Stimulated activated CD4-positive, alpha-beta T cell treated with anti-CD3 and anti-CD28 coated beads, Interleukin-2, amount 100 ng/mL, for 4 hours (primary cell): ENCODE measurements at places on chromosomes 12 and 14.

GRCh38 chr14:32601906-32602305 lies 272.8 kb downstream of the AKAP6 start:
- no peak for DNase-seq

DNA sequence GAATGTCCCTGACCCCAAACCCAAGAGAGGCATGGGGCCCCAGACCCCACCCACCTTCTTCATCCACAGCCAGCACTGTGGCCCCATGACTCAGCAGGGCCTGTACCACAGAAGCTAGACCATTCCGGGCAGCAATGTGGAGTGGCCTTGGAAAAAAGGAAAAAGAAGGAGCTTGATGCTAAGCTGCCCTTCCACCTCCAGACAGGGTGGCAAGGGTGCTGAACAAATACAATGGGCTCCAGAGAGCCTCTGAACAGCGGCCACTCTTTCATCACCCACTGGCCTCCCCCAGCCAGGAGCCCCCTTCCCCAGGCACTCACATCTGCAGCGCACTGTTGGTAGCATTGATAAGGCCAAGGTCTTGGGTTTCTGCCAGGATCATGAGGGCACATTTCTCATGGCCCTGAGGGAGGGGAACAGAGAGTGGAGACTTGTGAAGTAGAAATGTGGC lies 13.9 kb downstream of the SLC39A5 start:
- DNase-seq, result no peak

DNA sequence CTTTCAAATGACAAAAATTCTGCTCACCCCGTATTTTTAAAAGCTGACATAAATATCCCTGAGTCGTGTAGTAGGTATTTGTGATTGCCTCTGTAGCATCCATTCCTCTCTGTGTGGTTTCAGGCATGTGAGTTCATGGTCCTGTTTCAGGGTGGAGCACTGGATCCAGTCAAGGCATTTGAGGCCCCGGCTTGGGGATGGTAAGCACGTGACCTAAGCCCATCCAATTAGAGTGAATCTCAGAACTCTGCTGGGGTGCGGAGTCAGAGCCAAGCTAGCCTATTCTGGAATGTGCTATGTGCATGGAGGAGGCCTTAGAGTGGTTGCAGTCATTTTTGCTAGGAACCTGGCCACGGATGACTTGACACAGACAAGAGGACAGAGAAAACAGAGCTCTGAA lies 4.3 kb upstream of the CSRP2 start:
- no peak for DNase-seq

DNA sequence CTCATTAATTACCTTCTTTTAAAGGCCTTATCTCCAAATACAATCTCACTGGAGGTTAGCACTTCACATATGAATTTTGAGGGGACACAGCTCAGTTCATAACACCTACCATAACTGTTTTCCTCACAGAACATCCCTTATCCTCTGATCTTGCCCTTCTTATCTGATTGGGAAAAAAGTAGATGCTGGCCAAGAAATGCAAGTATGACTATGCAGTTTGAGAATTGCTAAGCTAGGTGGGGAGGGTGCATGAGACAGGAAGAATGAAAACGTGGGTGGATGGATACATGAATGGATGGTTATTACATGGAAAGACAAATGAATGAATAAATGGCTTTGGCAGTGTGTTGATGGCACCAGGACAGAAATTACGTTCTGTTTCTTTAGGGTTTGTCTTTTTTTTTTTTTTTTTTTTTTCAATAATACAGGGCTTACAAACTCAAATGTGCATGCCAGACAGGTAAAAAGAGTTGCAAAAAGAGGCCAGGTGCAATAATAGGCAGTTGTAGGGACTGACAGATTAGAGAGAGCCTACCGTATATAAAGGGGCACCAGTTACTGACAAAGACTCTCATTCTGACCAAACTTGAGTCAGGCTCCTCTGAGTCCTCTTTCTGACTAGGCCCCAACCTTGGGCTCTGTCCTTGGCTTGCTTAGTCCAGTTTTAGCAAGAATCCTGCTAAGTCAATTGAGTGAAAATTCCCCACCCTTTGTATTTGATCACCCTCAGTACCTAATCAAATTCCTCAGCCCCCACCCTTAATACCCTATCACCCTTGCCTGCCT lies 304.9 kb downstream of the ZFP36L1 start:
- DNase-seq, result no peak

GRCh38 chr14:91873471-91874415 lies 6.4 kb upstream of the TC2N start:
- peak; percentile 48 for DNase-seq

GRCh38 chr12:7108003-7108795 lies 815 bp downstream of the C1RL start:
- DNase-seq, result peak; percentile 41

DNA sequence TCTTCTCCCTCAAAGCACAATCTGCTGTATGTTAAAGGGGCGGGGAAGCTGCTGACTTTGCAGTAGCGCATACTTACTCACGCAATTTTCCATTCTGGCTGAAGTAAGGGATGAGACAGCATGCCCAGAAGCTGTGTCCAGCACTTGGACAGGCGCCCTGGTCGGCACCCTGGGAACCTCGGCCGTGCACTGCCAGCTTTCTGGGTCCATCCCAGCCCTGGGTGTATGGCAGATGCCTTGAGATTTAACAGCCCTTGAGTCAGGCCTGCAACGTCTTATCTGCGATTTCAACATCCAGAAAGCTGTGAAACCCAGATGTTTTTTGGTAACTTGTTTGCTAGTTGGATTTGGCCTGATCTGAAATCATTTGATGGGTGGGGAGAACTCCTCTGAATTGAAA lies 16.1 kb downstream of the EML1 start:
- no peak for DNase-seq

DNA sequence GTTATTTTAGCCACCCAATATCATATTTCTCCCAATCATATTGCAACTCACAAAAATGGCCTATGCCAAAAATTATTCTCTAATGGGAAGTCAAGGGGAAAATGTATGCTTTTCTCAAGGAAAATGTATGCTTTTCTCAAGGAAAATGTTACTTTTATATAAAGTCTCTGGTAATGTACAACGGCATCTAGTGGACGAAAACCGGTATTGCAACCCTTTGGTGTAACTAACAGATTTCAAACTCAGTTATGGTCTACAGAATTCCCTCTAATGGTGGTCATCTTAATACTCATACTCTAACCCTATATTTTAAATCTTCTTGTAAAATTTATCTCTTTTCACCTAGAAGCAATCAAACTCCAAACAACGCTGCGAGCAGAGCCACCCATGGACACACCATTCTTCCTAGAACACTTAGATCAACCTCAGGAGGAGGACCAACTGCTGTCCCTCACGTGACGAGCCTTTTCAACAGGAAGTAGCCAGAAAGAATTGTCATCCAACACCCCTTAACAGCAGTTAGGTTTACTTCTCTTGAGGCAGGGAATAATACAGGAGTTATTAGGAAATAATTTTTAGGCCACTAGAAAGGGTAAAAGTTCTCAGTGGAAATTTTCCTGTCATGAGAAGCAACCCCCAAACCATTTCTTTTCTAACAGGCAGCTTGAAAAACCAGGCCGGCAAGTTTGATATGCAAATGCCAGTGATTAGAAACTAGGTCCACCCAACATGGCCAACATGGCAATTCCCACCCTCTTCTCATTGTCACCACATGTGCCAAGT lies 20.1 kb downstream of the APOBEC1 start:
- no peak for DNase-seq

DNA sequence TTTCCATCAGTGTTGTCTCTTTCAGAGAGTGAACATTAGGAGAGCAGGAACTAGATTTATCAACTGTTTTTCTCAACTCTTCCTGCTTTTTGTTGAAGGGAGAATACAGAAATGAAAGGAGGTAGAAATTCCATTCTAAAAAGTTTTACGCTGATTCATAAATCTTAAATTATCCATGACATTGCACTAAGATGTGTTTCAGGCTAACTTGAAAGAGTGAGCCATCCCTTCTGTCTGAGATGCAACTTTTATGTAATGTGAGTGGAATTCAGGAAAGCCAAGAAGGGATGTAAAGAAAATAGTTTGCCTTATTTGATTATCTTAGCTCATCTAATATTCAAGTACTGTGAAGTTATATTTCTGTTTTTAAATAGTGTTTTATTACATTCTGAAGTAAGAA lies 349.5 kb upstream of the RGS6 start:
- no peak for DNase-seq

- no peak for DNase-seq
Observed at GRCh38 chr14:58428118-58428683, 682 bp downstream of the KIAA0586 start.

DNA sequence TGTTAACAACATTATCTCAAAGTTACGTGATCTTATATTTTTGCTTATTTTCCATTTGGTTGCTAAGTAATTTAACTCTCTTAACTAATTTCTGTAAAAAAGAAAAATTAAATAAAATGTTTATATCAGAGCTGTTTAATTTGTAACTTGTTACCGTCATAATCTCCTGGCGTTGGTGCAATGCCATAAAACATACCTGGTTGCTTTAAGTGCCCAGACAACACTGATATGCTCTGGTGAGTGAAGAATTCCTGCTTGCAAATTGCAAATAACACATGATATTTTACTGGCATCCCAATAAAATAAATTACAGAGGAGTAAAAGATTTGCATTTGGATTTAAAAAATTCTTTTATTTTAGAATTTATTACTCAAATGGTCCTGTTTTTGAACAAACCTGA lies 640.1 kb upstream of the MIS18BP1 start:
- DNase-seq, result no peak

- DNase-seq, result no peak
Observed at GRCh38 chr12:19978193-19978592, 390.1 kb upstream of the PDE3A start.

- no peak for DNase-seq
Observed at GRCh38 chr12:129028844-129029243, 175.6 kb downstream of the GLT1D1 start.

- no peak for DNase-seq
Observed at GRCh38 chr14:50534416-50534815, 2.0 kb upstream of the MAP4K5 start.

DNA sequence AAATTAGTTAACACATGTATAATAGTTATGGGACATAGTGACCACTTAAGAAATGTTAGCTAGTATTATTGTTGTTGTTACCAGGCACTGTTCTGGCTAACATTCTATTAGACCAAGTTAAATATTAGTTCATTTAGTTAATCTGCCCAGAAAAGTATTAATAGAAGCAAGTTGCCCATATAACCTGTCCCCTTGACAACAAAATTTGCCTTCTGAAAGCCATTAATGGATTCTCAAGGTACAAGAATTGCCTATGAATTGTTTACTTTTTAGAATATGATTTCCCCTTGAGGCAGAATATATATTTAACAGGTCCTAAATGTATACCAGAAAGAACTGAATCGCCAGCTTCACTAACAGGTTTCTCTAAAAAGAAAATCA lies 167.3 kb upstream of the TMCC3 start:
- DNase-seq, result no peak

GRCh38 chr12:55729819-55730818 lies 1.3 kb upstream of the CD63 start:
- no peak for DNase-seq

- DNase-seq, result no peak
Observed at GRCh38 chr12:131432532-131433260, 278.2 kb upstream of the SFSWAP start.

GRCh38 chr14:88612981-88613380 lies 50.1 kb downstream of the ZC3H14 start:
- DNase-seq, result no peak

GRCh38 chr12:75613981-75614380 lies 102.6 kb upstream of the KRR1 start:
- DNase-seq, result no peak

GRCh38 chr12:121170151-121170550 lies 37.5 kb downstream of the P2RX7 start:
- DNase-seq, result no peak

- DNase-seq, result no peak
Observed at GRCh38 chr14:71208702-71209357, 301.6 kb downstream of the PCNX1 start.

GRCh38 chr12:46459111-46459510 lies 86.5 kb upstream of the SLC38A2 start:
- no peak for DNase-seq

DNA sequence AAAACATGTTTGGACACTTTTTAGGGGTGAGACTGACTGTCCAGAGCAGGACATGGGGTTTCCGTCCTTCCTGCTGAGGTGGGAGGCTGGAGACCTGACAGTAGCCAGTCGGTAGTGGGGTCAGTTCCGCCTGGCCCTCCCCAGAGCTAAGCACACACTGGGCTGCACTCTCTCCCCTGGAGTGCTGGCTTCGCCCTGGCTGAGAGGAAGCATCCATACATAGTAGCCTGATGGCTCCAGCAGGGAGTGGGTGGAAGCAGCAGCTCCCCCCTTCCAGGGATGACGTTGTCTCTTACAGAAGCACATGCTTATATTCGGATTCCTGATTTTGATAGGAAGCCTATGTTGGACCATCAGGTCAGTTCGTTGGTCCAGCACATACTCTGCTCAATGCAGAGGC lies 40.4 kb downstream of the SFSWAP start:
- no peak for DNase-seq

GRCh38 chr12:72872996-72873395 lies 600.8 kb downstream of the TRHDE start:
- DNase-seq, result no peak

- no peak for DNase-seq
Observed at GRCh38 chr12:118513611-118514010, 137.3 kb downstream of the SUDS3 start.

GRCh38 chr14:58639842-58640484 lies 2.2 kb downstream of the DACT1 start:
- DNase-seq, result no peak

- DNase-seq, result peak; percentile 15
Observed at GRCh38 chr14:69818758-69819191, 21.7 kb upstream of the SLC10A1 start.

GRCh38 chr14:61381553-61381952 lies 60.2 kb downstream of the PRKCH start:
- no peak for DNase-seq

DNA sequence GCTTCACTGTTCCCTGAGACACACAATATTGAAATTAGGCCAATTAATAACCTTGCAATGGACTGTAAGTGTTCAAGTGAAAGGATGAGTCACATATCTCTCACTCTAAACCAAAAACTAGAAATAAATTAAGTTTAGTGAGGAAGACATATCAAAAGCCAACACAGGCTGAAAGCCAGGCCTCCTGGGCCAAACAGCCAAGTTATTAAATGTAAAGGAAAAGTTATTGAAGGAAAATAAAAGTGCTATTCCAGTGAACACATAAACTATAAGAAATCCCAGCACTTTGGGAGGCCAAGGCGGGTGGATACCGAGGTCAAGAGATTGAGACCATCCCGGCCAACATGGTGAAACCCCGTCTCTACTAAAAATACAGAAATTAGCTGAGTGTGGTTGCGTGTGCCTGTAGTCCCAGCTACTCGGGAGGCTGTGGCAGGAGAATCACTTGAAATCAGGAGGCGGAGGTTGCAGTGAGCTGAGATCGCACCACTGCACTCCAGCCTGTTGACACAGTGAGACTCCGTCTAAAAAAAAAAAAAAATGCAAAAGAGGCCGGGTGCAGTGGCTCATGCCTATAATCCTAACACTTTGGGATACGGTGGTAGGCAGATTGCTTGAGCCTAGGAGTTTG lies 10.4 kb upstream of the HEATR5A start:
- DNase-seq, result no peak

DNA sequence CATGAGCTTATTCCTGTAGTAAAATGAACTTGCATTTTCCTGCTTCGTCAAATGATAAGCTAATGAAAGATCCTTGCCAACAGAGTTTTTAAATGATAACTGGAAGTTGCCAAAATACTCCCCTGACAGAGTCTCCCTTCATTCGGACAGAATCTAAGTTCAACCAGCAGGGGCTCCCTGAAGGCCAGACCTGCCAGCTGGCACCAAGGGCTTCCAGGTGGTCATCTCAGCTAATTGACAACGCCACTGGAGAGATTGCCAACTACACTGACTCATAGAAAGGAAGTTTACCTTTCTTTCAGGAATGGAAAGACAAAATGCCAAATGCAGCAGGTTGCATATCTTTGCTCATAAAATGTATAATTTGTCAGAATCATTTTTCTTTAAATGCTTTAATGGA lies 462.8 kb downstream of the GXYLT1 start:
- DNase-seq, result no peak
